CD4-positive, alpha-beta T cell treated with Interleukin-15 for 1 hour (primary cell): ENCODE measurements at places on chromosomes 16 and 17.

DNA sequence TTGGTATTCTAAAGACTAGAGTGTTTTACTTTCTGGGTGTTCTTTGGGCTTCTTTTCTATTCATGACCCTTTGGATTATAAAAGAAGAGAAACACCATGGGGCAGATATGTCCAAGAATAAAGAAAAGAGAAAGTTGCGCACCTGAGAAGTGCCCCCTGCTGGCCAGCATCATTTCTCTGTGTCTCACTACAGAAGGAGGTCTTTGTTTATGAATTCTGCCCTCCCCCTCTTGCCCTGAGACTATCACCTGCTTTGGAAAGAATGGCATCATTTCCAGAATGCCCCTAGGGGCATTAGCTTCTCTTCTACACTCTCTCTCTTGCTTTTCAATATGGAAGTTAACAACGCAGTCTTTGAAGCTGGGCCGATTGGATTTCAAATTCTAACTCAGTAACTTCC is 45.0 kb downstream of the CDH13 start:
- no peak for DNase-seq

DNA sequence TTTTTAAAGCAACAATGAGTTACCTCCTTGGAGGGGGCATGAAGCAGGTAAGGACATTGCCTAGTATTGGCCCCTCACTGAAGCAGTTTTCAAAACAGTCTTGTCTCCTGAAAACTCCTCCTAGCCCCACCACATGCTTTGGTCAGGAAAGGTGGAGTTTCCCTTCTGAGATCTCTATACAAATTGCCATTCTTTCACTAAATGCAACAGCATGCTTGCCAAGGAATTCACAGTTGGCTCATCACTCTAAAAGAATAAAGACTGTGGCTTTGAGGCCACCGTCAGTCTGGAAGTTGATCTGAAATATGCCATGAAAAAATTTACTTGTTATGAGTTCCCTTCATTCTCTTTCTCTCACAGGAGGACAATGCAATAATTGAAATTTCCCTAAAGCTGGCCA is 4.2 kb downstream of the TTC19 start:
- DNase-seq: no peak

DNA sequence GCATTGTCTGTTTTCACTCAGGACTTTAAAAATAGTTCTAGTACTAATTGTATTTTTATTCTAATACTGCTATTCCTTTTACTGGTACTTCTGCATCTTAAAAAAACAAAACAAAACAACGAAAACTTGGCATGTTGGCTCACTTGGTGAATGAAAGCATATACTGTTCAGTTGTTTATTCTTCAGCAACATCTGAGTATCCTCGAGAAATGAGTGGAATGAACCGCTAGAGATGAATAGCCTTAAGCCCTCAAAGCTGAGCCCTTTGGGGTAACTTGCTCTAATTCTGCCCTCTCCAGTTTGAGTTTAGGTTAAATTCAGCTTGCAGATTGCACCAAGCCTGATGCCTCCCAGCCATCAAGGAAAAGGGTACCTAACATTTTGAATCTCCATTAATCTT is 126.5 kb downstream of the WWOX start:
- DNase-seq: no peak

DNA sequence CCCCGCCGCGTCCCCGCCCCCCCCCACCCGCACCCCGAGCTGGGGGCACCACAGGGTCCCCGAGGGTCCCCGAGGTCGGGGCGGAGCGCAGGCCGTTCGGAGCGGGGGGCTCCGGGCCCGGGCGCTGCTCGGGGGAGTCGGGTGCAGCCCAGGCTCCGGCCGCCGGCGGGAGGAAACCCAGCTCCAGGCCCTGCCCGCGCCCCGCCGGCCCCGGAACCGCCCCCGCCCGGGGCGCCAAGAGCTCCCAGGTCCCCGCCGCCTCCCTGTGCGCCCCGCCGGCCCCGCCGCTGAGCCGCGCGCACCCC is 33.2 kb upstream of the RPH3AL start:
- no peak for DNase-seq

- peak; percentile 15 for DNase-seq
Observed at GRCh38 chr17:18951941-18952842, at the start of gene SLC5A10. SLC5A10 (plus strand) TSS chr17:18952165; CDS start chr17:18952206, 41 bp downstream.

- no peak for DNase-seq
Observed at GRCh38 chr16:85370881-85371651, 242.1 kb upstream of the GSE1 start.

- no peak for DNase-seq
Observed at GRCh38 chr16:14489460-14489859, 140.6 kb downstream of the PARN start.

- DNase-seq: no peak
Observed at GRCh38 chr17:66477615-66478283, 175.3 kb downstream of the PRKCA start.

DNA sequence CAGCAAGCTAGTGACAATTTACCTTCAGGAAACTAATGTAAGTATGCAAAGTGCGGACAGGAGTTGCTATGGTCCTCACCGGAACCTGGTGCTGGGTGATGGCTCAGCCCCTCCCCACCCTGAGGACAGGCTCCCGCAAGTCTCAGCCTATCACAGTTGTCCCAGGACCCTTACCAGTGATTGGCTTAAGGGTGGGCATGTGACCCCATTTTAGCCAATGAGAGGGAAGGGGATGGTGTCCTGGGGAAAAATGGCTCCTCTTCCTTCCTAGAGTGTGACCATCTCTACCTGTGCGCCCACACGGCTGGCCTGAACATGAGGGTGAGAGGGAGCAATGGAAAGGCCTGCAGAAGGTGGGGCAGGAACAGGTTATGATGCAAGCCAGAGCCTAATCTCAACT is 80.4 kb downstream of the C16orf78 start:
- DNase-seq: peak; percentile 7

DNA sequence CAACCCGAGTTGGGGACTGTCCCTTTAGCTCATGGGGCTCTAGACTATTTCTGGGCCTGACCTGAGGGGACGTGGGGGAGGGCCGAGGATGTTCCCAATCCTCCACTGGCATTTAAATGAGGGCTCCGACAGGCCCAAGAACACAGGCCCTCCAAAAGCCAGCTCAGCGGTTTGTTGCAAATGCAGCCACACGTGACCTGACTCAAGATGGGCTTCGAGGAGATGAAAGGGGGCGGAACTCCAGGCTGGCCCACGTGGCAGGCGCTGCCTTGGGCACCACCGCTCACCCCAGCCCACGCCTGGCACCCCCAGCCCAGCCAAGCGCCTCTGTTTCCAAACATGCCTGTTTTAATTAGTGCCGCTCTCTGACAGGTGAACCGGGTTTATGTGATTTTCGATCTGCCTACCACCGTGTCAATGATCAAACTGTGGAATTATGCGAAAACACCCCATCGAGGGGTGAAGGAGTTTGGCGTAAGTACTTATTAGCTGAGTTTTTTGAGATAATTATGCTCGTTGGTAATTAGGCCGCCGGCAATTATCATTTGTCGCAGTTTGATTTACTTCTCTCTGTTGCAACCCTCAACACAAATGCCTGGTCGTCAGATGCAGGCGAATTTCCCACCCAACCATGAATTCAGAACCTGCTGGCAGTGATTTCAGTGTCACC is 226.7 kb downstream of the KATNIP start:
- no peak for DNase-seq

- DNase-seq: no peak
Observed at GRCh38 chr17:19410091-19410490, 941 bp upstream of the RNF112 start.

GRCh38 chr17:65145743-65146142 is 8.6 kb downstream of the RGS9 start:
- no peak for DNase-seq

DNA sequence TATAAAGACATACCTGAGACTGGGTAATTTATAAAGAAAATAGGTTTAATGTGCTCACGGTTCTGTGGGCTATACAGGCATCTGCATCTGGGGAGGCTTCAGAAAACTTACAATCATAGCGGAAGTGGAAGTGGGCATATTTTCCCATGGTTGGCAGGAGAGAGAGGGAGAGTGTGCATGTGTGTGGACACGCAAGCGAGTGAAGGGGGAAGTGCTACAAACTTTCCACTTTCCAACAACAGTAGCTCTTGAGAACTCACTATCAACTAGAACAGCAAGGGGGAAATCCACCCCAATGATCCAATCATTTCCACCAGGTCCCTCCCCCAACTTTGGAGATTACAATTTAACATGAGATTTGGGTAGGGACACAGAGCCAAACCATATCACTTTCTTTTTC is 11.1 kb downstream of the TAOK1 start:
- DNase-seq: no peak

DNA sequence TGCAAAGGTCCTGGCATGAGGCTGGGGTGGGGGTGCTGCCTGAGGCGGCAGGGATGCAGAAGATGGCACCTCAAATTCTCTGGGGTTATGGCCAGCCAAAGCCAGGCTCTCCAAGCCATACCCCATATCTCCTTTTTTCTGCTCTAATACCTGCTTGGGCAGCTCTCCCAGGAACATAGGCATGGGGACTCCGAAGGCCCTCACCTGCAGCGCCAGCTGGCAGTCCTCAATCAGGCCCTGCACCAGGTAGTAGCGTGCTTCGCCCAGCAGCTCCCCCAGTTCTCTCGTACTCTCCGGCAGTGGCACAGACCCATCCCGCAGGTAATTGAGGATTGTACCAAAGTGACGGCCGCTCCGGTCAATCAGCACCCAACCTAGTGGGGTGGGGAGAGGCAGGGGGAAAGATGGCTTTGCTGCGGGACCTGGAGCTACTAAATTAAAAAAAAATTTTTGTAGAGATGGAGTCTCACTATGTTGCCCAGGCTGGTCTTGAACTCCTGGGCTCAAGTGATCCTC is 3.0 kb downstream of the KCTD13 start:
- no peak for DNase-seq

GRCh38 chr16:1818204-1818872 is 8.3 kb downstream of the HAGH start:
- no peak for DNase-seq

DNA sequence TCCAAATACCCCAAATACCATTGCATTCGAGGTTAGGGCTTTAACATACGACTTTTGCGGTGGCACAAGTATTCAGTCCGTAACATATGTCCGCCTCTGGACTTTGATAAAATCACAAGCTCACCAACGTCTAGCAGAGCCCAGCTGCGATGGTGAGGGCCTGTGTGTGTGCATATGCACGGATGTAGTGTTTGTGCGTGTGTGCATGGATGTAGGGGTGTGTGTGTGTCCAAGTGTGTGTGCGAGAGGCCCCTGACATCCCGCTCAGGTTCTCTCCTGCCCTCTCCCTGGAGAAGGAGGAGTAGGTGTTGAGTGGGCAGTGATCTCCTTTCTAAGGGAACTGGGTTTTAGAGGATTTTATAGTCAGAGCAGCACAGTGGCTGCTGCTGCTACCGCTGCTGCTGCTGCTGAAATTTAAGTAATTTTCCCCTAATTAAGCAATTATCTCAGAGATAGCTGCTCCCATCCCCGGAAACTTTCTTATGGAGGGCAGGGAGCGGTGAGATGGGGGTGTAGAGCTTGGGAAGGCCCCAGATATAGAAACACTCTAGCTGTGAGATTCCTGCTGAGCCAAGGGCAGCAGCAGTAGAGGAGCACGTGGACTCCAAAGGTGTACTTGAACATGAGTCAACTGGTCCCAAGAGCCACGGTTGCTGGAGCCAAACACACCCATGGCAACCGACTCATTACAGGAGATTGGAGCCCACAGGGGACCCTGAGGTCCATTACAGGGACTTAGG is 121.7 kb upstream of the SDK2 start:
- no peak for DNase-seq

DNA sequence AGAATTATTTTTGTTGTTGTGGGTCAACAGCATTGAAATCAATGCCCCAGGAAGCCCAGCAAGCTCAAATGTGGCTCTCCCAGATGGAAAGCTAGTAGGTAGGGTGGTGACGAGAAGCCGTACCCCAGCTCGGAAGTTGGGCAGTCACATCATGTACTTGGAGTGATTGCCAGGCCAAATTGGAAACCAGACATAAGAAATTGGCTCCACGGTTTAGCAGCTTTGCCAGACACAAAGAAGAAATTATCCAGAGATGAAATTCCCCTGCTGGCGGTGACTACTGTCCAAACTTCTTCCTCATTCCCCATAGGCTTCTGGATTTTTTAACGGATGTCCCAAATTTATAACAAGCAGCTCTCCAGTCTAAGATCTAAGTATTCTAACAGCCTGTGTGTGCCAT is 95.9 kb downstream of the OR1D5 start:
- no peak for DNase-seq

- no peak for DNase-seq
Observed at GRCh38 chr16:85595812-85596502, 17.2 kb upstream of the GSE1 start.

DNA sequence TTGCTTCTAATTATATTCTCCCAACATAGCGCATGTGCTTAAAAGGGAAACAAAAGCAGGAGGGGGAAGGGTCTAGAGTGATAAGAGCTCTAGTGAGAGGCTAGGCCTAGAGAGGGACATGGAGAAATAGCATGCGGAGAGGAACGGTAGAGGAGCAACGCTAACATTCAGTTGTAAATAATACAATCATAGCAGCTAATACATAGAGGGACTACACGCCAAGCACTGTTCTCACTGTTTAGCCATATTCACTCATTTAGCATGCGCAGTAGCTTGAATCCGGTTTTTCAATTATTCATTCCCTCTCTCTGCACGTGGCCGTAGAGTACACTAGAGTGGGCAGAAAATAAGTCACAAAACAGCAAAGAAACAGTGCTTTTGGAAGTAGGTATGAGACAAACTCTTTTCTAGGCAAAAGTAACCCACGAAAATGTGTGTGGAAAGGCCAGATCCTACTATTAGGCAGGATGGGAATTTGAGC is 1.7 kb upstream of the ALOX12 start:
- no peak for DNase-seq

DNA sequence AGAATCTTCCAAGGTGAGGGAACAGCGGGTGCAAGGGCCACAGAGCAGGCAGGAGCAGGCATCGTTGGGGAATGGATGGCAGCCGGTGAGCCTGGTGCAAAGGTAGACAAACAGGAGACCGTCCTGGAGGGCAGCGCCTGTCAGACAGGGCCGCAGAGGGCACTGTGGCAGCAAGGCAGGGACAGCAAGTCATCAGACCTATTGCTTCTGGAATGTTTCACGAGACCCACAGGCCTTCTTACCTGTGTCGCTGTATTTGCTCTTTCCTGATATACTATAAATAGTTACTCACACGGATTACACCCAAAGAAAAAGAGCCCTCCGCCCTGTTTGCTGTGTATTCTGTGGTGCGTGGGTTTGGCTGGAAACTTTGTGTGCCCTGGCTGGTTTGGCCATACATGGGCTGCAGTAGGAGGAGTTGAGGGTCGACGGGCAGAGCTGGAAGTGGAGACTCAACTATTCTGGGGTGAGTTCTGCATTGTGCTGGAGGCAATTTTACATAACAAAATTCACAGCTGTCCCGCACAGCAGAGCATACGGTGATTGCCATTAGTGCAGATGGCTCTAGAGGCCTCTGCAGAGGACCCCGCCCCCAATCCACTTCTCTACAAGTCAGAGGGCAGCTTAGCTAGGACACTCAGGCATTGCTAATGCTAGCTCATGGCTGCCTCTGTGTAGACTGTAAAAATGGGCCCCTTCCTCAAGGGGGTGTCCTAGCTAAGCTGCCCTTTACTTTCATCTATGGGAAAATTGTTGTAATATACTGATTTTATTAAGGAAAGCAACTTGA is 18.6 kb upstream of the POLR3E start:
- no peak for DNase-seq
